Renal pelvis (tissue), 12 donors: ENCODE measurements at places on chromosomes 4 and X. TPM values are rescaled to one million over a fixed set of nuclear protein-coding genes. Genes with fewer than 3 reads are reported as not detected.

The ARHGAP36 gene
- polyA plus RNA-seq: 0.62 TPM

The KCTD8 gene
- 4.1 TPM for polyA plus RNA-seq

The HAND2 gene
- not detected for polyA plus RNA-seq

The OCIAD2 gene
- 214 TPM for polyA plus RNA-seq

The YTHDC1 gene
- polyA plus RNA-seq: 158 TPM

The SPANXB1 gene
- polyA plus RNA-seq: not detected

DNA sequence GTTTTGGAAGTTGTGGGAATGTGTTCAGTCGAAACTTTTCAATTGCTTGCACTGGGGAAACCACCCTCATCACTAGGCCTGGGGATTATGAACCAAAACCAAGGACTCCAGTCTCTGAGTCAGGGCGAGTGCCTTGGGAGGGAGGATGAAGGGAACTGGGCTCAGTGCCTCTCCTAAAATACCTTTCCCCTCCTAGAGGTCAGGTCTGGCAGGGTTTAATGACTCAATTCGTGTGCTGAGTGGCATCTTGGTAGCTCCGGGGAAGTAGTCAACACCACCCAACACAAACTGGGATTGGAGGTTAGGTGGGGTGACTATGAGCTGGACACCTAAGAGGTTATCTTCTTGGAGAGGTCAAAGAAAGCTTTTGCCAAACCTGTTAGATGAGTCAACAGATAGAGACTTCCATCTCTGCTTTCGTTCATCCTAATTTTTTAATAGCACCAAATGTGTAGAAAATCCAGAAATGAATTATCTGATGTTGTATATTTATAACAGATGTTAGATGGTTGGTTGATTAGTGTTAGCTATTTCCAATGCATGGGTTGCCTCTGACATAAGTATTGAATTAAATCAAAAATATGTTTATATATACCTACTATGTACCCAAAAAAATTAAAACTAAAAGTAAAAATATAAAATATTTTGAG lies 202.8 kb downstream of the SHROOM3 start:
- DNase-seq: no peak

GRCh38 chr4:121824950-121825349 lies 1.3 kb upstream of the CCNA2 start:
- DNase-seq: no peak

- DNase-seq: no peak
These were observed 662 bp downstream of the UBA1 start for GRCh38 chrX:47194194-47194787.

DNA sequence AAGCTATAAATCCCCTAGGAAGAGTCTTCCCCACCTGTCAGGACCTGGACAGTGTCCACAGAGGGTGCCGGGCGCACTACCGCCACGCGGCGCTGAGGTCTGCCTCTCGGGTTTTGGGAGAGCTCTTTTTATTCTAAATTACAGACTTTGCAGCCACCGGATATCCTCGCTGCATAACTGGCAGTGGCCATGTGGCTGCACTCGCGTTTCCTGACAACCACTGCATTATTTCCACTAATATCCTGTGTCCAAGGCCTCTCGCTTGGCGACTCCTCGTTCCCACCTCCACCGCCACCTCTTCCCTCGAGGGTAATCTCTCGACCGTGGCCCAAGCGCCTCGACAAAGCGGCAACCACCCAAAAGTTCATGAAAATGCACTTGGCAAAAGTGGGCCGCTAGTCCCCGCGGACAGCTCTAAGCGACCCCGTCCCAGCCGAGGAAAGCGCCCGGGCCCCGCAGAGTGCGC lies 512 bp upstream of the TMEM131L start:
- peak; percentile 66 for DNase-seq

DNA sequence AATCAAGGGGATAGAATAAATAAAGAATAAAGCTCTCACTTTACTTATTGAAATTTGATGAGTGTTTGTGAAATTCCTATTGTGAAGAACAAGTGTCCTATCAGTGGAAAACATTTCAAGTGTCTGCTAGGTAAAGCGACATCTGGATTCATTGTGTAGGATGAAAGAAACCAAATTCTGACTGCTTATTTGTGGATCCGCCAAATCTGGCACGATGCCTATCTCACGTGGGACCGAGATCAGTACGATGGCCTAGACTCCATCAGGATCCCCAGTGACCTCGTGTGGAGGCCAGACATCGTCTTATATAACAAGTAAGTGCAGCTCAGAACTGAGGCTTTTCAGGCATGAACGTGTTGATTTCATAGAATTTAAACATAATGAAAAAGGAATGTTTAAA lies 1.9 kb downstream of the CHRNA9 start:
- no peak for DNase-seq

GRCh38 chr4:101667348-101667747 lies 123.2 kb upstream of the BANK1 start:
- DNase-seq: no peak

DNA sequence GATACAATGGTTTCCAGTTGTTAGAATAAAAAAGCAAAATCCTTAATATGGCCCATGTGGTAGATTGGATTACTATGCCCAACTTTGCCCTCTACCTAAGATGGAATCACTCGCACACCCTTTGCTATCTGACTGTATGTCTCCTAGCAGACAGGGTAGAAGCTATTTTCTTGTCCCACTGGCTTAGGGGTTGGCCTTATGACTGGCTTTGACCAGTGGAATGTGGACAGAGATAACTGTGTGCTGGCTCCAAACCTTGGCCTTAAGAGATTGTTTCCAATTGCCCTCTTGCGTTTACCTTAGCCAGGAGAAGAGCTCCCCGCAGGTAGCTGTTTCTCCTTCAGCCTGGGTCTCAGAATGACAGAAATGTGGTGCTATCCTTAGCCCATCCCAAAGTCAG lies 355.9 kb downstream of the BCOR start:
- DNase-seq: no peak

GRCh38 chr4:110610940-110611831 lies 11.7 kb downstream of the PITX2 start:
- DNase-seq: peak; percentile 73

- DNase-seq: no peak
These were observed 69.5 kb upstream of the BRWD3 start for GRCh38 chrX:80879143-80879542.

DNA sequence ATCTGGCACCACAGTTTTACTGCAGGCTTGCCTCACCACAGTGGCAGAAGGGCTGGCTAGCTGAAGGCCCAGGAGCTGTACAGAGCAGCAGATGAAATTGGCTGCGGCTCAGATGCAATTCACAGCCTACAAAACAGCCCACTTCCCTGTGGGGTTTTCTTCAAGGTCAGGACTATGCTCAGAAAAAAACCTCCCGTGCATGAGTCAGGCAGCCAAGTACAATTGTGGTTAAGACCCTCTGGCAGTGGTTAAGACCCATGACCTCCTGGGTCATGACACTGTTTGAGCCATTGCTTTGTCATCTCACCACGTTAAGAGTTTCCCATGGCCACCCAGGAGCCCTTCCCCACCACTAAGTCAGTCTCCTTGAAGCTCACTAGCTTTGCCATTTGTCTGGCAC lies 276.3 kb downstream of the HNRNPD start:
- no peak for DNase-seq

DNA sequence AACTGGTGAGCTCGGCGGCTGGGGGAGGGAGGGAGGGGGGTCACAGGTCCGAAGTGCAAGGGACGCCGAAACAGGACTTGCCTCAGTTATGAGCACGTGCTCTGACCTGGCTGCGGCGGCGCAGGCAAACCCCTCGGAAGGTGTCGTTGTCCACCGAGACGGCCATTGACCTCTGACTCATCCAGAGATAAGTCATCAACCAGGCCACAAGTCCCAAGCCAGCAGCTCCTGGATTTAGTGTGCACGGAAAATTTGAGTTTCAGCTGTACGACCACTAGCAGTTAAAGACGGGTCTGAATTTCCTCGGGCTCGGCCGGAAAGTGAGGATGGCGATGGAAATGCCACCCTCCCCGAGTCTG lies 674 bp downstream of the SH3D19 start:
- peak; percentile 40 for DNase-seq

DNA sequence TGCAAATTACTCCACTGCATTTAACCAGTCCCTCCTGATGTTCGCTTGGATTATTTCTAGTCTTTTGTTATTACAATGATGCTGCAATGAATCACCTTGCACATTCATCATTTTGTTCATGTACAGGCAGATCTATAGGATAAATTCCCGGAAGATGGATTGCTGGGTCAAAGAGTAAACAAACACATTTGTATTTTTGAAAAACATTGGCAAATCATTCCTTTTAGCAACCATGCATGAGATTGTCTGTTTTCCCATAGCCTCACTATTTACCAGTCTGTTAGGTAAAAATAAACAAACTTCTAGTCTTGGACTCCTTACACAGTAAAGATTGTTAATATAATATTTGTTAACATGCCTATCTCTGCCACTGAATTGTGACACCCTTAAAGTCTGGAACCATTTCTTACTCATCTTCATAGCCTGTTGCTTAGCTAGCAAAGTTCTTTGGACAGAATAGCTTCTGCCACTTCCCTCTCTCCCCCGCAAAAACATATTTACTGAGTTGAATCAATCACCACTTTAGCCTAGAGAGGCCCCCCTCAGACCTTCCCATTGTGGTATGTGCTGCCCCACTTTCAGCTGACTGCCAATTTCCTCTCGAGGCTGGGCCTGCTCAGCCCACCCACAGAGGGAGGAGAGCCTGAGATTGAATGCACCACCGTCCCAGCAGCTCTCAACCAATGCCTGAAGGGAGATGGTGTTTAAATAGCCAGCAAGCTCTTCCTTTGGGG lies 108.4 kb upstream of the ATXN3L start:
- DNase-seq: no peak

DNA sequence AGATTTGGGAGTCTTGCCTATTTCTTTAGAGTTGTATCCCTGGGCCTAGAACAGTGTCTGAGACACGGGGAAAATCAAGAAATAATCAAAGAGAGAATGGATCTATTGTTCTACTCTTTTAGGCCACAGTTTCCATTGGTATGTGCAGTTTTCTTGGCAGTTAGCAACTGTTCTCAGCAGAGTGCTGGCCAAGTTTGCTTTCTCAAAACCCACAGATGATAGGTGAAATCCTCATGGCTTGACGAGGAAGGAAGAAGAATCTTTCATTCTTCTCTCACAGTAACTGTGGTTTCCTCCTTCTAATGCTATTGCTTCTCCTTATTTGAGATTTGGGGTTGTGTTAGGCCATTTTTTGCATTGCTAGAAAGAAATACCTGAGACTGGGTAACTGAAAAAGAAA lies 42.2 kb downstream of the AGA start:
- DNase-seq: no peak
